ENCODE measurements at places on chromosomes 7 and 10.

DNA sequence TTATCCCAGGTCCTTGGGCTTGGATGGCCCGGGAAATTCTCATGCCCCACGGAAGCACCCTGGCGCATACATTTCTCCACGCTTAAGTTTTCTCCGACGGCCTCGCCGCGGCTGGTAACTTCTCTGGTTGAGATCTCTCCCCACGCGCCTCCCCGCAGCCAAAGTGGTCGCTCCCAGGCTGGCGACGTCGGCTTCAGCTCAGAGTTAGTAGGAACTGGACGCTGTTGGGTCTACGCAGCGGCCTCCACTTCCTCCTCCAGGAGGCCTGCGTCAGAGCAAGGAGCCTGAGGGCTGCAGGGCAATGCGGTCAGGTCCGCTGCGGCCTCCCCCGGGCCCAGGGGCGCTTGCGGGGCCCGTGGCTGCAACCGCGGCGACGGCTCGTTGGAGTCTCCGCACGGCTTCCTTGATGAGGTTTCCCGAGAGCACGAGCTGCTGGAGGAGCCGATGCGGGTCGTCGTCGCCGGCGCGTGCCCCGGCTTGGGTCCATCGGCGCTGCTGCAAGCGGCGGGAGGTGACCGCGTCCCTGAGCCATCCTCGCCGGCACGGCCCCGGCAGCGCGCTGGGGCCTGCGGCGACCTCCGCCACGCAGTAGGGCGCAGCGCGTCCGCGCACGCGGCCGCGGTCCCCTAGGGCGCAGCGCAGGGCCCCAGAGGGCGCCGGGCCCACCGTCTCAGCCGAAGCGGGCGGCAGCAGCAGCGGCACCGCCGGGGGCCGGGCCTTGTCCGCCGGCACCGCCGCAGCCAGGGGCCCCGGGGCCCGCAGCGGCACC is 744 bp downstream of the FRAT2 start:
- DNase-seq: peak; percentile 22

DNA sequence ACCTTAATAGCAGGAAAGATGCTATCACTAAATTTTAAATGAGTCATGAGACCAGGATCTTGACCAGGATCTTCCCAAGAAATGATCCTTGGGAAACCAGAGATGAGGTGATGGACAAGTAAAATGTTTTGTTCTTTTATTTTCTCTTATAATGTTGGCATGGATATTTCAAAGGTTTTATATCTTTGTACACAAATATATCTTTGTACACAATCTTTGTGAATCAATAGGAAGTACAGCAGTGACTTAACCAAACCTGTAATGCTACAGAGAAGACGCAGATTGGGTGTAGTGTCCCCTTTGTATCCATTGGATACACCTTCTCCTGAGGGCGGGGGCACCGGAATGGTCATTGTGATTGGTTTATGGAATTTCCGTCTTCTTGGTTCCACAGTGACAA is 180.1 kb upstream of the CCDC6 start:
- no peak for DNase-seq

GRCh38 chr10:110009736-110010475 is 2.1 kb downstream of the ADD3 start:
- DNase-seq: no peak

DNA sequence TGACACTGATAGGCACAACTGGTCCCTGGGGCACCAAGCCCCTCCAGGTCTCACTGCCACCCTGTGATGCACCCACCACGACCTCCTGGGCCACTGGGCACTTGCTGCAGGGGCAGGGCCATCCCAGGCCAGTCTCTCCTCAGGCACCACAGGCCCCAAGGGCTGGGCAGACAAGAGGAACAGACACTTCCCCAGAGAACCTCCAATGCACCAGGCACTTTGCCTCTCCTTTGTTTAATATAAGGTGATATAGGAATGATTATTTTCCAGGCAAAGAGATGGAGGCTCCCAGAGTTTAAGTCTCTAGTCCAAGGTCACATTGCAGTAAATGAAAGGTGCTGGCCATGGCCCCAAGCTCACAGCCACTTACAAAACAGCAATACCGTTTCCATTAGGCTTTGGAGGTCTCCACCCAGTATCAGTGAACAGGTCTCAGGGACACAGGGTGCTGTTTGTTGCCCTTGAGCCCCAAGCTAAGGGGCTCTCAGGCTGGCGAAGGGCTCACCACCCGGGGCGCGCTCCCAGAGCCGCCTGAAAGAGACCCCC is 4.5 kb downstream of the DEPP1 start:
- DNase-seq: no peak

DNA sequence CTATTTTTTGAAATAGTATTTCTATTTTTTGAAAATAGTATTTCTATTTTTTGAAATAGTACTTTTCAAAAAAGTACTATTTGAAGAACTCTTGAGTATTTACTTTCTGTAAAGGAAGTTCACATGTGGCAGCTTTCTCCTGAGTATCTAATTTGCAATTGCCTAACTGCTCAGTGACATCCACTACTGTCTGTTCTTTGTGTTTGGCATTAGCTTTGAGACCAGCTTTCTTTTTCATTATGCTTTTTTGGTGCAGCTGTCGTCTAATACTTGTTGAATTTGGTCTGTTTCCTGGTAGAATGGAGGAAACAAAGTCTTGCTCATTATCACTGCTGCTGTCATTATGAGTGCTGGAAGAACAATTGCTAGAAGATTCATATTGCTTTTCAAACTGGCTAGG is 99.1 kb downstream of the BMPR1A start:
- no peak for DNase-seq

DNA sequence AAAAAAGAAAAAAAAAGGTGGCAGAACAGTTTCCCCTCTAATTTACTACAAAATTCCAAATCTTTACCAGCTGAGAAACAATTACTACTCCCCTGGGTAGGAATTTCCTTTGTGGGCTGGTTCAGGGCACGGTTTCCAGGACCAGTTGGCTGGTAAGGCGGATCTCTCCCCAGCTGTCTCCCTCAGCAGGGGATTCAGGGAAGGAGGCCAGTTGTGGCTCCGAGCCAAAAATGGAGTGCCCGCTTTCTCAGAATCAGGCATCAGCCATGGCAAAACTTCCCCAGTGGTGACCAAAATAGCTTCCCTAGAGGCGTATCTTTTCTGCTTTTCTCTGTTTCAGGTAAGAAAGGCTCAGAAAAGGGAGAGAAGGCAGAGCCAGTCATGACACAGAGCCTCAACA is 91.2 kb downstream of the ZNF22 start:
- DNase-seq: no peak

DNA sequence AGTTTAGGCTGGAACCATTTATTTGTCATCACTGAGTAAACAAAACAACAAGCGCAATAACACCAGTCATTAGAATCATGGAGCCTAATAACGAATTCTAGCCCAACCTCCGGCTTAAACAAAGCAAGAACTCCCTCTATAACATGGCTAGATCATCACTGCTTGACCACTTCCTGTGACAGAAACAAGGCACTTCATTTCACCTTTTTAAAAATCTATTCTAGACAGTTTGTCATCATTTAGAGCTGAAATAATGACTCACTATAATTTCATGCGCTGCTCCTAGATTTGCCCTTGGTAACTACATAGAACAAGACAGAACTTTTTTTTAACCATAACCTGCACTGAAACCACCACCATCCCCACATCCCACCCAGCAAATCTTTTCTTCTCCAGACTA is 81.3 kb downstream of the OSBPL3 start:
- DNase-seq: no peak

- no peak for DNase-seq
Measured at GRCh38 chr10:99372546-99373271, 43.6 kb downstream of the CNNM1 start.

DNA sequence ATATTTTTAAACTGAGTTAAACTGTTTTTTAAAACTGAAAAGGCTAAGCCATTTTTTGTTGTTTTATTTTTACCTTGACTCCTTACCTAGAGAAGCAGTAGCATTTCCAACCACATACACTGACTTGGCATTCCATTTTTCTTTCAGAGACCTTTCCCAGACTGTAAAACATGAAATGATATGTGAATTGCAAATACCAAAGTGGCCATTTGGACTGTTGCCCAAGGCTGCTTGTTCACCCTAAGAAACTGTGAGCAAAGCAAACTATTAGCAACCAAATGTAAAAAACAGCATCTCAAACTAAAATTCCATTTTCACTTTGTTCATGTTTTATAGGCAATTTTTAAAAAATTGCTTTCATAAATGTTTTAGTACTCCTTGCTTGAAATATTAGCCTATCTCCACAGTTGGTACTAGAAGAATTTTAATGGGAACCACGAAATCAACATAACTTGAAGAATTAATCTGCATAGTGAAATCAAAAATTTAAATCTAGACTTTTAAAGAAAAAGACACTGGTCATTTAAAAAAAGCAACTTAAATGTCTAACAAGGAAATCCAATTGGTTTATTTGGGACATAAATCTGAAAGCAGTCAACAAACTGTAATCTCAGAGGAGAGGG is 10.8 kb downstream of the UROS start:
- DNase-seq: no peak

All from HAP-1 (cell line).